Stimulated activated CD8-positive, alpha-beta memory T cell treated with anti-CD3 and anti-CD28 coated beads, Interleukin-4, amount 100 ng/mL, for 4 hours (primary cell): ENCODE measurements at places on chromosomes 13 and 19.

GRCh38 chr13:39616087-39616694, 13.2 kb upstream of the LHFPL6 start:
- DNase-seq: no peak

- no peak for DNase-seq
Measured at GRCh38 chr13:43232144-43232872, 208.9 kb downstream of the DNAJC15 start.

DNA sequence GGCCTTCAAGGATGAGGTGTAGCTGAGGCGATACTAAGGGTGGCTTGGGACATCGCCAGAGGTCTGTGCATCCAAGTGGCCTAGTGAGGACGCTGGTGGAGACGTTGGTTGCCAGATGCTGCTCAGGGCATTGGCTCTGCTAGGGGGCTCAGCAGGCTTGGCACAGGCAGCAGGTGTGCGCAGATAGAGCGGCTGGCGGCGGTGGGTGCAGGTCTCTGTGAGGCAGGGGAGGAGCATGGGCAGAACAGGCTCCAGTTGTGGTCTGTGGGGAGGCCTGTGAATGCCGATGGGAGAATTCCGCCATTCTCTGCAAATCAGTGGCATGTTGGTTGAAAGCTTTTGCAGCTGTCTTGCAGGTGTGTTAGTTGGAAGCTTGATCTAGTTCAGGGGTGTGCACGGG, 21.2 kb downstream of the PRAM1 start:
- DNase-seq: no peak

DNA sequence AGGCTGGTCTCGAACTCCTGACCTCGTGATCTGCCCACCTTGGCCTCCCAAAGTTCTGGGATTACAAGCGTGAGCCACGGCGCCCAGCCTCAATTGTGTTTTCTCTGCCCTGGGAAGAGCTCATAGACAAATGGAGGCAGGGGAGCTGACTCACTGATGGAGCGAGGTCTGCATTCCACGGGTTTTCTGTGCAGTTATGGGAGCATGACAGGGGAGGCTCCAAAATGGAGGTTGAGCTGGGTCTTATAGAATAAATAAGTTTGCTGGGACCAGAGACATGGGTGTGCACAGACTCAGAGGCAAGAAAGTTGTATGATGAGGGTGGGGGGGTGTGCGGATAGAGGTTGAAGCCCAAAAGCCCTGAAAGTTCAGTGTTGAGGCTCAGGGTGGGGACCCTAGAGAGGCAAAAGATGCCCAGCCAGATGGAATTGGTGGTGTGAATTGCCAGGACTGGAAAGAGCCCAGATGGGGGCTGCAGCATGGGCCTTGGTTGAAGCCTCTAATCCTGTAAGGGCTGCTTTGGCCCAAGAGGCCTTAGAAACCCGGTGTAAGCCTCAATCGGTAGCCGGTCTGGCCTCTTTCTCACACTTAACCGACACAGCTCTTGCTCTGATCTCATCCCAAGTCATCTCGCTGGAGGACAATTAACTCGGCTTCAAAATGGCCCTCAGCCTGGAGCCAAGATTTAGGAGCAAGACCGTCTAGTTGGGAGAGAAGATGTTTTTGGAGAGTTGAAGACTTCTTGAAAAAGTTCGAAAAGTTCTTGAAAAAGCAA, 1.9 kb downstream of the TPM4 start:
- no peak for DNase-seq

DNA sequence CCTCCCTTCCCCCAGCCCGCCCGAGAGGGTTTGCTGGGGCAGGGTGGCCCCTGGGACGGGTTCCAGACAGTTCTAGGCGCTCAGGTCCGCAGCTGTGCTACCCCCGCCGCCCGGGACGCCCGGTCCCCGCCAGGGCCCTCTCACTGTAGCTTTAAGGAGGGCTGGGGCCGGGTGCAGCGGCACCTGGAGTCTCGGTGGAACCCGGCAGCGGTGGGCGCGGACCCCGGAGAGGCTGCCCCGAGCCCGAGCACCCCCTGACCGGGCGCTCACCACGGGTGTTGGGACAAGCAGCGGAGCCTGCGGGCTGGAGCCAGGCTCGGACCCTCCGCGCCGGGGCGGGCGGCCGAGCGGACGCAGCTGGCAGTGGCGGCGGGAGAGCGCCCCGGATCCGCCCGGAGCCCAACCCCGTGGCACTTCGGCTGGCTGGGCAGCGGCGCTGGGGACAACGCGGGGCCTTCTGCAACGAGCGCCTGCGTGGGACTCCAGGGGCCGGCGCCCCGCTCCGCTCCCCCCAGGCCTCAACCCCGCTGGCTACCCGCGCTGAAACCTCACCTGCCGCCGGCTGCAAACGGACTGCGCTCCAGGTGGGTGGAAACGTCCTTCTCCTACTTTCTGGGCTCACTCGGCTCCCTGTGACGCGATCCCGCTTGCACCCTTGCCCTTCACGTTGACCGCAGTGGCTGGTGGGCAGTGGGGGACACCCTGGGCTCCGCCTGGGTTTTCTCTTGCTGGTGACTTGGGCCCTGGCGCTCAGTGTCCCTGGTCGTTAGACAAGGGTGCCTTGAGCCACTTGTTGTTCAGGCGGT, 81.1 kb downstream of the ZNF429 start:
- DNase-seq: no peak

DNA sequence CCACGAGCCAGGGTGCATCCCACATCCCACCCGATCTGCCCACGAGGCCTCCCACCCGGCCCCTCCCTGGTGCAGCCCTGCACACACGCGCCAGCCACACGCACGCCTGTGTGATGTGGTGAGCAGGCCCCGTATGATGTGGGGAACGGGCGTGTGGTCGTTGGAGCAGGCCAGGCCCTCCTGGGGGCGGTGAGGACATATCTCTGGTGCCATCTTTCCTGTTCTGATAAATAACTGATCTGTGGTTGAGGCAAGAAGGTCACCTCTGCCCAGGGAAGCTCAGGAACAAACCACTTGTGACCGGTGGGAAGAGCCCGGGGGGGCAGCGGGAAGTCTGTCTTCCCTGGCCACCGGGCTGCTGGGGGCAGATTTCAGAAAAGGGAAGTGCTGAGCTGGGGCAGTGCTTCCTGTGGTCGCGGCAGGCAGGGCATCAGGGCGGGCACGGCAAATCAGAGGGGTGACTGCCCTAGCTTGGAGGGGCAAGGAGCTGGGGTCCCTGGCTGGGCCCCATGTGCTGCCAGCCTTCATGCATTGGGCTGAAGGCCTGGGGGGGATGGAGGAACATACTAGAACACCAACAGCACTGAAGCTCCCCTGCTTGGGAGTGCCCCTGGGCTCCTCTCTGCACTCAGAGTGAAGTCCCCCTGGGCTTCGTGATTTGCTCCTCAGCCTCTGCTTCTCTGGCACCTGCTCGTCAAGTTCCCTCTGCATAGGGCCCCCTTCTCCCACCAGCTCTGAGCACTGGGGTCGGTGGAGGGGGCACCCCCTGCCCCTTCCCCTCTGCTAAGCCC, 35.2 kb upstream of the SLC7A10 start:
- DNase-seq: no peak

GRCh38 chr19:47633517-47633916, 24.6 kb downstream of the BICRA start:
- no peak for DNase-seq

- DNase-seq: no peak
Measured at GRCh38 chr13:40755082-40755700, 15.8 kb downstream of the MRPS31 start.

GRCh38 chr19:47296036-47296435, 13.6 kb upstream of the C5AR1 start:
- peak; percentile 62 for DNase-seq

DNA sequence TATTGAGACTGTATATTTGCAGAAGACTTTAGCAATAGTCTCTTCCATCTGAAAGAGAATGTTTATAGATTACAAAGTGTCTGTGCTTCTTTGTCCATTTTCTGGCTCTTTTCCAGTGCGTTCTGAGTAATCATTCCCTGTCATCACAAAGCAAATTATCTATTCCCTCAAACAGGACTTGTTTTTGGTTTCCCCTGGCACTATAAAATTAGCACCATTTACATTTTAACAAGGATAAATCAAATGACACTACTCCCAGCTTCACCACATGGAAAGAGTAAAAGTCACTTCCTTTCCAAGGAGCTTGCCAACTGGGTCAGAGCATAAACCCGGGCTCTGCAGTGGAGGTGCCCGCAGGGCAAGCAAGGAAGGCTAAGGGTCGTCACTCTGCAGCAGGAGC, 88.1 kb downstream of the SHISA2 start:
- DNase-seq: no peak

DNA sequence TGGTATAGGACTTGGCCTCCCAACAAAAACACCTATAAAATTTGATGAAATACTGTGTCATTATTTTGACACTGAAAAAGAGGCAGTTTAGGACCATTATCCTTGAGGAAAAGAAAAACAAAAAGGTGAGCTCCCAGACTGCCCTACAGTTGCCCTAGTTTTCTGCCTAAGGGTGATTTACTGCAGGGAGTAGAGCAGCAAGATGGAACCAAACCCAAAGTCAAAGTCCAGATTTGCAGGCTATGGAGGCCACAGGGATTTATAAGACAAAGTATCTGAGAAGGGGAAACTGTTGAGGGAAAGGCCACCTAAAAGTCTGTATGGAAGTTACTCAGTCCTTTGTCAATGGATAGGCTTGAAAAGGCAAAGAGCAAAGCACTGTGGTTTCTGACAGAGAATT, 112.4 kb upstream of the TRPC4 start:
- DNase-seq: no peak
